Thymus (tissue), 14 donors: ENCODE measurements at places on chromosomes 5 and 9.

DNA sequence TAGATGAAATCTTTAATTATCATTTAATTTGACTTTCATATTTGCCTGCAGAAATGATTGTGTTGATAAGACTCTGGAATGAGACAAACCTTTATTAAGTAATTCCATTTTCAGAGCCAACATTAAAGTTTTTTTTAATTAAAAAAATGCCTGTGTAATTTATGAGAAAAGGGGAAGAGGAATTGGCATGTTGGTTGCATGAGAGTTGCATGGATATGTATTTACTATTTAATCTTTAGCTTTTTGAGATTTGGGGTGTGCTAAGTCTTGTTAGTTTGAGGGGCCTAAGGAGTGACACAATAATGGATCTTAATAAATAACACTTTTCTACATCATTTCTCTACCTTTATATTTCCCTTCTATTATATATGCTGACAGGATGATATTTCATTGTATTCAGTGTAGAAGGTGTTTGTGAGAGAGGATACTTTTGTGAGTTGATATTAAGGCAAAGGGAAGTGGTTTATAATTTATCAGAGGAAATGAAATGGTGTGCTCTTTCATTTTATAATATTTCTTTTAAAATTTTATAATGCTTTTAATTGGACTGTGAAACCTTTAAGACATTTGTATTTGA, 54.9 kb downstream of the PIK3R1 start:
- no peaks in the 10 kb centered on the region for H3K27me3 ChIP-seq
- H3K4me1 ChIP-seq: peaks cover 22% of the 10 kb centered on the region
- no peak for DNase-seq
- peaks cover 20% of the 10 kb centered on the region for H3K36me3 ChIP-seq
- no peak overlapping the region for H3K27ac ChIP-seq

- DNase-seq: no peak
- H3K27me3 ChIP-seq: no peaks in the 10 kb centered on the region
- no peak overlapping the region for H3K27ac ChIP-seq
- H3K4me1 ChIP-seq: no peaks in the 10 kb centered on the region
Measured at GRCh38 chr5:24005384-24005783, 498.0 kb downstream of the PRDM9 start.

DNA sequence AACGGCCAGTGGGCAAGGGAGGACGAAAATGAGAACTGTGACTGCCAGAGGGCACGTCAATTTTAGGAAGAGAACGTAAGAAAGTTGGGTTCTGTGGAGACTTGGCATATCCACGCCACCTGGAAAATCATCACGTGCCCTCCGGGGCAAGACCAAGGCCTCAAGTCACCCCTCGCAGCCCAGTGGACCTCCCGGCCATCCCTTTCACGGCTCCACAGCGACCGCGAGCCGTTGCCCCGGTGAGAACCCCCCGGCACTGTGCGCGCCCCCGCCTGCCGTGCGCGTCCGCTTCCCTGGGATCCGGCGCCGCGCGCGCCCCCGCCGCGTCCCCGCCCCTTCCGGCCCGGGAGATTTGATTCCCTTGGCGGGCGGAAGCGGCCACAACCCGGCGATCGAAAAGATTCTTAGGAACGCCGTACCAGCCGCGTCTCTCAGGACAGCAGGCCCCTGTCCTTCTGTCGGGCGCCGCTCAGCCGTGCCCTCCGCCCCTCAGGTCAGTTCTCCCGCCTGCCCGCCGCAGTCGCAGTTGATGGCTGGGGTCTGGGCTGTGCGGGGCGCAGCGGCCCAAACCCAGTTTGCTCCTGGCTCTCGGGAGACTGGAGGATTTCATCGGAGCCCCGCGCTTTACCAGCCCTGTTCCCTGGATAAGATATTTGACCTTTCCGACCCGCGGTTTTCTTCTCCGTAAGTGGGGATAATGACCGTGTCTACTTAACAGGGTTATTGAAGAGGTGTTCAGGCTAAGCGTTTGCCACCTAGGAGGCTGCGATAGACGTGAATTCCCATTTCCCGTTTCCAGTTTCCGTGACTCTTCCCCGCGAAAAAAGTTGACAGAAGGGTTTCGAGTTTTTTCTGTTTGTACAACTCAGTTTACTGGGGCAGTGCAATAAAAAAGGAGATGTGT, at the start of gene MELK:
MELK (plus strand) TSS at position 381 of the 904 bp plus-strand sequence. CDS start 8,787 bp downstream, outside the sequence.
- no peaks in the 10 kb centered on the region for H3K36me3 ChIP-seq
- peak within 1 kb of the TSS; percentile 82 for H3K27ac ChIP-seq
- H3K4me3 ChIP-seq: peak within 1 kb of the TSS; percentile 99
- DNase-seq: peak; percentile 38
- no peaks in the 10 kb centered on the region for H3K27me3 ChIP-seq

GRCh38 chr9:121034529-121034928, 15.5 kb downstream of the C5 start:
- no peak overlapping the region for H3K27ac ChIP-seq

- no peaks in the 10 kb centered on the region for H3K36me3 ChIP-seq
- H3K27me3 ChIP-seq: no peaks in the 10 kb centered on the region
- H3K27ac ChIP-seq: no peak overlapping the region
Measured at GRCh38 chr5:88021141-88021540, 247.5 kb downstream of the TMEM161B start.

- no peak overlapping the region for H3K4me3 ChIP-seq
- H3K27me3 ChIP-seq: no peaks in the 10 kb centered on the region
- H3K36me3 ChIP-seq: no peaks in the 10 kb centered on the region
- H3K4me1 ChIP-seq: no peaks in the 10 kb centered on the region
- H3K27ac ChIP-seq: no peak overlapping the region
Measured at GRCh38 chr9:8489835-8490234, 690.3 kb upstream of the DMAC1 start.

- H3K27ac ChIP-seq: no peak overlapping the region
- H3K4me1 ChIP-seq: peaks cover 12% of the 10 kb centered on the region
- no peak overlapping the region for H3K4me3 ChIP-seq
- H3K36me3 ChIP-seq: peaks cover 83% of the 10 kb centered on the region
Measured at GRCh38 chr9:131517761-131518190, 13.3 kb downstream of the UCK1 start.

DNA sequence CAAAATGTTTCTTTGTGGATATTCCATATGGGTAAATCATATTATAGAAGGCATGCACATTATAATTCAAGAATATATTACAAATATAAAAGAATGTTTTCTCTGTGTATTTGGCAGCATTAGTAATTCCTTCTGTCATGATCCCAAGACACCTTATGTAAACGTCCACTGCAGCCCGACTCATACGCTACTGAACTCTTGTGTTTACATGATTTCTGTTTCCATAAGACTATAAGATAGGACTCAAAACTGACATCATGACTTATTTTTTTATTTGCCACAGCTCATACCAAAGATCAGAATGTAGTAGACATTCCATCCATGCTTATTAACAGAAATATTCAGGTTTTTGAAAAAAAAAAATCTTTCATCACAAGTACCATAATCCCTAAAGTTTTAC, 234.1 kb downstream of the AP3B1 start:
- H3K4me3 ChIP-seq: no peak overlapping the region
- no peak overlapping the region for H3K27ac ChIP-seq
- no peak for DNase-seq
- H3K4me1 ChIP-seq: no peaks in the 10 kb centered on the region
- no peaks in the 10 kb centered on the region for H3K36me3 ChIP-seq

- DNase-seq: no peak
- no peaks in the 10 kb centered on the region for H3K27me3 ChIP-seq
- no peaks in the 10 kb centered on the region for H3K36me3 ChIP-seq
- peaks cover 4% of the 10 kb centered on the region for H3K4me1 ChIP-seq
Measured at GRCh38 chr9:113993838-113994540, 84.1 kb downstream of the AMBP start.

GRCh38 chr5:88715503-88715902, 167.5 kb downstream of the MEF2C start:
- H3K36me3 ChIP-seq: no peaks in the 10 kb centered on the region
- H3K4me3 ChIP-seq: no peak overlapping the region
- DNase-seq: no peak
- no peak overlapping the region for H3K27ac ChIP-seq

GRCh38 chr5:53035868-53036381, 46.8 kb downstream of the ITGA2 start:
- no peak overlapping the region for H3K4me3 ChIP-seq
- no peak for DNase-seq
- no peak overlapping the region for H3K27ac ChIP-seq
- no peaks in the 10 kb centered on the region for H3K27me3 ChIP-seq

GRCh38 chr9:130990306-130990977, 18.5 kb upstream of the LAMC3 start:
- DNase-seq: no peak
- no peak overlapping the region for H3K4me3 ChIP-seq
- no peak overlapping the region for H3K27ac ChIP-seq
- no peaks in the 10 kb centered on the region for H3K36me3 ChIP-seq

DNA sequence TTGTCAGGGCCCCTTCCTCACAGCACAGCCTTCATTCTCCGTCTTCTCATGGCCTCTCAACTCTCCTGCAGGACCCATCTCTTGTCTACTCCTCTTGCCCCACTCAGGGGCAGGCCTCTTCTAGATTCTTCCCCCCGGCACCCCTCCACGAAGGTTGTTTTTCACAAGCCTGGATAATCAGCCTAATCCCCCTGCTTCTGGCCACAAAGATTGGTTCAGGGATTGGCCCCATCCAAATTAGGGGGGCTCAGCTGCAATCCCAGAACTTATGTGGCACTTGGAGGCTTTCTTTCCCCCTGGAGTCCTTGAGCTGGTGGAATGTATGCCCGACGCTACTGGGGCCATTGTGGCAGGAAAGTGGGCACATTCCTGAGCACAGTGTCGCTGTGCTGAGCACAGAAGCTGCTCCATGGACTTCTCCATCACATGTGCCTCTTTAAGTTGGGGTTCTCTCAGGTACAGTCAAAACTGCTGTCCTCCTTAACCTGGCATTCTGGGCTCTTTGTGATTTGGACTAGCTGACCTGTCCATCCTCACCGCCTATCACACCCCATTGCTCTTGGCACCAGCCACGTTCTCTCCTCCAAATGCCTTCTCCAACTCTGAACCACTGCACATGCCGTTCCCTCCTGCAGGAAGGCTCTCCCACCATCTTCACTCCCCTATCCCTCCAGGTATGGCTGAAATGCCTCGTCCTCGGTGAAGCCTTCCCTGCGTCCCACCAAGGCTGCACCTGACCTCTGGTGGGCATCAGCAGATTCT, 66.8 kb upstream of the RNF130 start:
- H3K4me3 ChIP-seq: no peak overlapping the region
- no peaks in the 10 kb centered on the region for H3K36me3 ChIP-seq
- no peak overlapping the region for H3K27ac ChIP-seq
- DNase-seq: no peak
- no peaks in the 10 kb centered on the region for H3K4me1 ChIP-seq

DNA sequence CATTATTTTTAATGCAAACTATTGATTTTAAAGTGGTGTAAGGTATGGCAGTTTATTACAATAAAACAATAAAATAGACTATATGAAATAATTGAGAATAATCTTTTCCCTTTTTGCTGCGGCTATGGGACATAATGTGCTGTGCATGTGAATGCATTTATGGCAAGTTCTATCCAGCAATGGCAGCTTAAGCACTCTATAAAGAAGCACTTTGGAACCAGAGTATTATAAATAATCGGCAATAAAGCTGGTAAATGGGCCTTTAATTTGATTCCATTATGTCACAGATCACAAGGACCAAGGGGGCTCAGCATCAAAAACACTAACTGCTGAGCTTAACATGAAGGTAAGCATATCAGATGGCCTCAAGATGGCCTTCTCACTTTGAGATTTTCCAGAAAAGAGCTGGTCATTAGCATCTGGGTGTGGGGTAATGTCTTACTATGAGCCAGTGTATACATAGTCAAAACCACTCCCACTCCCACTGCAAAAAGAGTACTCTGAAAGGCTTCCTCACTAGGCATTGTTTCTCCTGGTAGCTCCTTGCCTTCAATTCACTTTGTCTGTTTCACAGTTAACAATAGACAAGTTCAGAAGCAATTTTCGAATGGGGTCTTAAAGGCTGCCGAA, 97.1 kb upstream of the ASTN2 start:
- H3K4me3 ChIP-seq: no peak overlapping the region
- no peaks in the 10 kb centered on the region for H3K4me1 ChIP-seq
- no peak overlapping the region for H3K27ac ChIP-seq
- DNase-seq: no peak
- no peaks in the 10 kb centered on the region for H3K36me3 ChIP-seq

DNA sequence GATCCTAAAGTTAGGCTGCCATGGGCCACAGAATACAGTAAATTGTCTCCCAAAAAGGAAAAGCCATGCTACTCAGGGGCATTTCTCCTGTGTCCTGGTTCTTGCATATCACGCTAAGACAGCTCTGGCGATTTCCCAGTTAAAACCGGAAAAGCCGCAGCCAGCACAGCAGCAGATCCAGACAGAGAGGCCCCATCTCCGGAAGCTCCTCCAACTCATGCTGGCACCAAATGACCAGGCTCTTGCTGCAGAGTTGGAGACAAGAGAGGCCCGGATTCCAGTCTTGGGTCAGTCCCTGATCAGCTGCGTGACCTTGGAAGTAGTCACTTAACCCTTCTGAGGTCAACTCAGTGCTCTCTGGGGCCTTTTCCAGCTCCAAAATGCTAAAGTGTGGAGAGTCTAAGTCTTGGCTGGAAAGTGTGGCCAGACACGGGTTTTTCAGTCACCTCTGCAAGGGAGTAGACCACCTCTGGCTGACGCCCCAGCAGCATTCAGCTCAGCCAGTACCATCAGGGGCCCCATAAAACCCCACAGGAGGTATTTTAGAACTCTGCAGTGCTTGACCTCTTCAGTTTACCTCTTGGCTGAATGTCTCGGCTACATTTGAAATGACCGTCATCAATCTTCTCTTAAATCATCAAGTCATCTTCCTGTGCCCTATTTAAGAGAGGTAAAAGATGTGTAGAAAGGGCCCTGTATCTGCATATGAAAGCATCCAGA, 16.2 kb downstream of the GDNF start:
- H3K27me3 ChIP-seq: no peaks in the 10 kb centered on the region
- H3K4me1 ChIP-seq: no peaks in the 10 kb centered on the region
- no peak overlapping the region for H3K4me3 ChIP-seq
- H3K36me3 ChIP-seq: no peaks in the 10 kb centered on the region

GRCh38 chr5:159339460-159339859, 9.2 kb upstream of the IL12B start:
- no peak for DNase-seq
- H3K27me3 ChIP-seq: no peaks in the 10 kb centered on the region
- H3K27ac ChIP-seq: no peak overlapping the region
- H3K36me3 ChIP-seq: no peaks in the 10 kb centered on the region

- no peaks in the 10 kb centered on the region for H3K27me3 ChIP-seq
- H3K27ac ChIP-seq: no peak overlapping the region
- H3K4me3 ChIP-seq: no peak overlapping the region
- no peaks in the 10 kb centered on the region for H3K36me3 ChIP-seq
- H3K4me1 ChIP-seq: no peaks in the 10 kb centered on the region
Measured at GRCh38 chr9:17216646-17217045, 81.8 kb downstream of the CNTLN start.
